ENCODE measurements at places on chromosomes 12 and 14.
A peak's percentile ranks its signal among the peaks of the same experiment; 100 is the strongest.

DNA sequence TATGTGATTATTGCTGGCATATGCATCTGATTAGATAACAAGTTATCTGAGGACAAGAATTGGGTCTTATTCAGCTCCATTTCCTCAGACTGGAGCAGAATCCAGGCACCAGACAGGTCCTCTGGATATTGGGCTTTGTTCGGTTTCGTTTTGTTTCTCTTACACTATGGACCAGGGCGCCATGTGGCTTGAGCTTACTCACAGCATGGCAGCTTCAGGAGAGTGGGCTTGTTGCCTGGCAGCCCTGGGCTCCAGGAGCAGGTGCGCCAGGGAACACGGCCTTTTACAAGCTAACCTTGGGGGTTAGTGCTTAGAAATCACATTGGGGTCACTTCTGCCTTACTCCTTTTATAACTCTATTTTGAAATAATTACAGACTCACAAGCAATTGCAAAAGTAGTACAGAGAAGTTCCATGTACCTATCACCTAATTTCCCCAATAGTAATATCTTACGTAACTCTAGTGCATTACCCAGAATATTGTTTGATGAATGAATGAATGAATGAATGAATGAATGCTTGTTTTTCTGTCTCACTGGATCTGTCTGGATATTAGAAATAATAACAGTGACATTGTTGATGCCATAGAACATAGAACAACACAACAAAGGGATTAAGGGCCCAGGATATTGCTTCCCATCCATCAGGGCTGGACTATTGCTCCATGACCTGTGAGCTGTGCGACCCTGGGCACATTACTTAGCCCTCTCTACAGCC, 39.0 kb downstream of the CMKLR1 start:
- DNase-seq, result no peak

DNA sequence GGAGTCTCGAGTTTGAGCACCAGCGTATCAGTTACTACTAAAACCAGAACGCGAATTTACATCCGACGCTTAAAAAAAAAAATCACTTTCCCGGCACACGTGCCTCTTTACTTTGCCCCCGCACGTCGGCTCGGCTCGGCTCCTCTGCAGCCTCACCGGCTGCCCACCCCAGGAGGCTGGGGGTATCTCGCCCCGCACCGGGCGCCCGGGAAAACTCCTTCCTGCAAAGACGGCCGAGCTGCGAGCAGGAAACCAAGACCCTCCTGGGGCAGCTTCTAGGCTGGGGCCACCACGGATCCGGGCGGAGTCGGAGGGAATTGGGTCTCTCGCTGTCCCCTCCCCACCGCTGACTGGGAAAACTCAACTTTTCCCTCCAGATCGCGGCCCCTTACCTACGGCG, 610 bp downstream of the VSIG10 start:
- DNase-seq, result peak; percentile 36

- no peak for DNase-seq
These were observed 113.3 kb upstream of the ATP2B1 start for GRCh38 chr12:89821896-89822295.

- no peak for DNase-seq
These were observed 27.4 kb downstream of the CRACR2A start for GRCh38 chr12:3725388-3726115.

DNA sequence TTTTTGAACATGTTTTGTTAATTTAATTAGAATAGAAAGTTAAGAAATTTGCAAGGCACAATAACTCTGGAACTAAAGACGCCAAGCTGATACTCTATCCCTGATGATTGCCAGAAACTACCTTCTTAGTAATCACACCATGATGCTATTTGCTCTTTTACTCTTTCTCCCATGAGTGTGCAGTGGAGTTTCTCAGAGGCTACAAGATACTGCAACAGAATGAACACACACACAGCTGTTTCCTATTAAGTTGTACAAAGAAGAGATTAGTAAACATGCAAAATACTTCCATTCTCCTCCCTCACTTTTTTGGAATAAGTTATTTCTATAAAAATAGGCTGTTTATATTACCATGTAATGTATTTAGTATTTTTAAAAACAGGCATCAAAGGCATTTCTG, 1367.5 kb downstream of the AACS start:
- no peak for DNase-seq

GRCh38 chr12:68252077-68252476, 1.3 kb downstream of the IL22 start:
- no peak for DNase-seq

GRCh38 chr14:53316504-53316903, 163.4 kb upstream of the DDHD1 start:
- no peak for DNase-seq

DNA sequence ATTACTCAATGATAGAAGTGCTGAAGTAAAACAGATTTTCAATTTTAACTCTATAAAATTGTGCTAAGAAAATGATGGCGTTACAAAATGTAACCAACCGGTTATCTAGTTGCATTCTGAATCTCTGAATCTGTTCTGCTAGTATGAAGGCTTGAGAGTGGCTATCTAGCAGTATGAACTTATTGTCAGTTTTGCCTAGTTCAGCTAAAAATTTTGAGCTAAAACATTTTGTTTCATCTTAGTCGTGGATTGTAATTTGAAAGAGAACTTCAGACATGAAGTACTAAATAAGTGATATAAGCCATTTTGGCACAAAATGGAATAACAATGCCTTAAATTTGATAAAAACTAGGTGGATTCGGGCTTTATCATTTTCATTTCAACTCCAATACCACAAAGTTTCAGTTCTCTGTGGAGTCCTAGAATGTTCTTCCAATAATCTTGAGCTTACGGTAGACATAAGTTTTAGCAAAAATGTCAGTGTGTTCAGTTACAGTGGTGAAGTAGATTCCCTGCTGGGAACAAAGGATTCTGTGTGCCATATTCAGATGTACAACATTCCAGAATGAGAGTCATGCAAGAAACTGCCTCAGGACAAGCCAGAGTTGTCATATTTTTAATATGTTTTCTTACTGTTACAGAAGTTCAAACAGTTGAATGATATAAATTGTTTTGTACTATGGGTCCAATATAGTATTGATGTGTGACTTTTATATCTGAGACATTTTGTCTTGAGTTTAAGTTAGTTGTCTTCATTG, 28.1 kb downstream of the ATP6V1D start:
- DNase-seq, result no peak

GRCh38 chr12:128056136-128056801, 210.7 kb upstream of the TMEM132C start:
- no peak for DNase-seq

DNA sequence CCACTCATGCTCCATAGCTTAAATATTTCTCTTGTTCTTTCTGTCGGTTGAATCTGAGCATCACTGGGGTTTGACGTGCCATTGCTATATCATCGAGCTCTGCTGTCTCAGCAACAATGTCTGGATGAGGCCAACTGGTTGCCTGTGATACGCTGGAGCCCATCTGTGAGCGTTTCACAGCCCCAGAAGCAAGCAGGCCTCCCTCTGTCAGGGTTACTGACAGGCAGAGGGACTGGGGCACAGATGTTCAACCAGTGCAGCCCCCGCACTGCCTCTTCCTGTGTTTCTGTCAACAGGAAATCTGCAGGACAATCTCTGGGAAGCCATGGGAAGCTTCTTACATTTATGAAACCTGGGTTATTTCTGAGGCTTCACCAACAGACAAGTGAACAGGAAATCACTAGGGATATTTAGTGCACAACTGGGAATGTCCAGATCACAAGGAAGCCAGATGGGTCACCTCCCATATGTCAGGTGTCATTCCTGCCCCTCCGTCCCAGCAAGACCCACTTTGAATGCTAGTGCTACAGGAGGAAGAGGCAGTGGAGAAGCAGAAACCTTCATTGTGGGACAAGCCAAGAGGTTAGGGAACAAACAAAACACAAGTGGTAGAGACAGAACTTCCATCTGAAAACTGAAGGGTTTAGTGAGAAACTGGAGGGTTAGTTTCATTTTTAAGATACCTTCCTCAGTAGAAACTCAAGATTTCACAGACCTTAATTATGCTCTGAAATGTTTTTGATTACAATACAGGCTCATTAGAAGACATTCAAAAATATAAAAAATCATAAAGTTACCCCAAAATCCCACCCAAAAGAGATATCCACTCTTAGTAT, 24.1 kb downstream of the DMAC2L start:
- DNase-seq, result peak; percentile 64

GRCh38 chr14:25841226-25841625, 756.6 kb downstream of the NOVA1 start:
- DNase-seq, result no peak

DNA sequence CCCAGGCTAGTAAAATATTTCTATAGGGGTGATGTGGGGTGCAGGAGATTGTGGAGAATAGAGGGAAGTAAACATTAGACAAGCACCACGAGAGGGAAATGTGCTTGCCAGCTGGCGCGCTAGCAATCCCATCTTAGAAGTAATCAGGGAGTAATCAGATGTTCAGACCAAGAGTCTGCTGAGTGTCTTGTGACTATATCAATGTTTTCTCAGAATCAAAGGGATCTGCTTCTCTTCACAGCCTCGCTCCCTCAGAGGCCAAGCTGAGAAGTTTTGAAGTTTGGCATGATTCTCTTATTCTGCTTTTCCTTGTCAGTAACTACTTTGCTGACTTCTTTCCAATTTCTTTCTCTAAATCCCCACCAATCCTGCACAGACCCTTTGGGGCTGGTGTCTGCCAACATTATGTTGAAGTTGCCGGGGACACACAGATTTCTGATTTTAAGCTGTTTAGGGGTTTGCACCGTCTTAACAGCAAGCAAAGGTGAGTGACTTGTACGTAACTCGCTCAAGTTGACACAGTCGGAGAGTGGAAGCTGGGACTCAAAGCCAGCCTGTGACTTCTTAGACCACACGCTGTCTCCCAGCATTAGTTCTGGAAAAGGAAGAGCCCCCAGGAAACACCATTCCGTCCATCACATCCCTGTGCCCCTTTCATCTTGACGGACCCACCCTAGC, 22.0 kb upstream of the TSPAN9 start:
- DNase-seq, result no peak

- DNase-seq, result no peak
These were observed 11.7 kb upstream of the NGDN start for GRCh38 chr14:23457587-23458445.

GRCh38 chr14:24037658-24038037, 14.2 kb upstream of the CARMIL3 start:
- DNase-seq, result no peak

GRCh38 chr12:67046062-67046461, 223.1 kb upstream of the CAND1 start:
- no peak for DNase-seq

DNA sequence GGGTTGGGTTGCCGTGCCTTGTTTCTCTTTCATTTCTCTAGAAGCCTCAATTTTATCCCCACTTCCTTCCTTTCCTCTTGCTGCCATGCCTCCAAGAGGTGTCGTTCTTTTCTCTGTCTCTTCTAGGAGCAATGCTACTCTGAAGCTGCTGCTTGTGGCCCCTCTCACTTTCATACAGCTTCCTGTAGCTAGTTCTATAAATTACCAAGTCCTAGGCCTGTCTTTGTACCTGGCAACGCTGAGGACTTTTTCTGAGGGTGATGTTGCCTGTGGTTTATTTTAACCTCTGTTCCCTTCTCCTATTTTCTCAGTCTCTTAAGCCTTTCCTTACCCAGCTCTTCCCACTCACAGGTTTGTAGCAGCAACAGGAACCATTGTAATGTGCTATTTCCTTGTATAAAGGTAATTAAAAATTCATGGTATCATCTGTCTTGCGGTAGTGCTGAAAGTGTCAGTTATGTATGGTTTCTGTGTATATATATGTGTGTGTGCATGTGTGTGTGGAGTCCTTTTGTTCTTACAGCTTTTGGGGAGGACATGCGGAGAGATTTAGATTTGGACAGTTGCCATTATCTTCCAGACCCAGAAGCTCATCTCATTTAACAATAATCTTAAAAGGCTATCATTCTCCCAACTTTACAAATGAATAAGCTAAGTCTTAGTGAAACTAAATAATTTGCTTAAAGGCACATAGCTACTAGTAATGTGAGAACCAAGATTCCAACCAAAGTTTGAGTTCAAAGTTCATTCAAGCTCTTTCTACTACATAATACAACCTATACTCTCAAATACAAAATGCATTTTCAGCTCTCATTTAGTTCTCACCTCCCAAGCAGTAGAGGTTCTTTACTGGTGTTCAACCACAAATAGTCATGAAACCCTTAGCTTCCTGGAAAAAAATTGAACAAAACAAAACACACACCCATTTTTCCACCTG, 43.8 kb downstream of the DDHD1 start:
- DNase-seq, result peak; percentile 89

GRCh38 chr14:85909581-85909980, 379.6 kb downstream of the FLRT2 start:
- peak; percentile 11 for DNase-seq

GRCh38 chr14:93861836-93862235, 65.3 kb upstream of the FAM181A start:
- DNase-seq, result no peak

GRCh38 chr12:120610560-120610959, 29.4 kb upstream of the POP5 start:
- no peak for DNase-seq

DNA sequence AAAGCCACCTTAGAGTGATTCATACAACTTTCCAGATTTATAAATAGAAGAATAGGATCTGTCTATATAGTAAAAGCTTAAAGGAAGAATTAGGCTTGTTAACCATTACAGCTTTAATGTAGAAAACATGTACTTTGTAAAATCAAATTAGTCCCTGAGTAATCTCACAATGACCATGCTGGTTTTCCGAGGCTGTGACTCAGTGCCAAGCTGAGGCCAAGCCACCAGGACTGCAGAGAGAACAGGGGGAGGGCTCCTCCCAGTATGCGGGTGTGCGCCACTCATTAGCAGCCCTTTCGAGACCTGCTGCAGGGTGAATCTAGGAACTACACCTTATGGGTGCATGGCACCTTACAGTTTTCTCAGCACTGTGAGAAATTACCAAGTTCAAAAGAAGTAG, 167.0 kb downstream of the EFCAB11 start:
- no peak for DNase-seq

DNA sequence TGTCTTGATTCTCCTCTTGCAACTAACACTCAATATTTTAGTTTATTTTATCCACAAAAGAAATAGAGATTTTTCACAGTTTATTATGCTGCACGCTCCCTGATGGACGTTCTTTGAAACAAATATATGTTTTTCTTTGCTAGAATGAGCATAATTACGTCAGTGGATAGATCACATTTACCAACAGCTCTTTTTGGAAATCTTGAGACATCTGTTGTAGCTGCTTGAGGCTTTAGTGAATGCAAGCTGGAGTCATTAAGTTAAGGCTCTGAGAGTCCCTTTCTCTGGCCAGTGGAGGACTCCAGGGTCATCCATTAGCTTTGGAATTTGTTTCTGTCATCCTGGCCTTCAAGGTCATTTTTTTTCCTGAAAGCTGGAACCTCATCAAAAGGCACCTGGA, 405.6 kb upstream of the TMEM132C start:
- no peak for DNase-seq

- no peak for DNase-seq
These were observed 19.1 kb upstream of the DCP1B start for GRCh38 chr12:2023365-2023764.

- no peak for DNase-seq
These were observed 19.7 kb downstream of the VDR start for GRCh38 chr12:47885012-47885501.

- no peak for DNase-seq
These were observed 526.7 kb downstream of the FUT8 start for GRCh38 chr14:65939184-65939583.
